ENCODE measurements at places on chromosomes 2 and 18. TPM values are rescaled to one million over a fixed set of nuclear protein-coding genes. Genes with fewer than 3 reads are reported as not detected.
A peak's percentile ranks its signal among the peaks of the same experiment; 100 is the strongest.

DNA sequence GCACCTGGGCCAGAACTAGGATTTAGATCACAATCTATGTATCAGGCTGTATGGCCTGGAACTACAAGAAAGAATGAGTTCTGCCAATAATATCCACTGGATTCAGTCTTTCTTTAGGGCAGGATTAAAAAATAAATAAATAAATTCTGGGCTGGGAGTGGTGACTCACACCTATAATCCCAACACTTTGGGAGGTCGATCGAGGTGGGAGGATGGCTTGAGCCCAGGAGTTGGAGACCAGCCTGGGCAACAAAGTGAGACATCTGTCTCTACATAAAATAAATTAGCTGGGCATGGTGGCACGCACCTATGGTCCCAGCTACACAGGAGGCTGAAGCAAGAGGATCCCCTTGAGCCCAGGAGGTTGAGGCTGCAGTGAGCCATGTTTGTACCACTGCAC, 8.1 kb downstream of the AMMECR1L start:
- H3K36me3 ChIP-seq = peaks cover 11% of the 10 kb centered on the region
- no peak for DNase-seq
- H3K27ac ChIP-seq = no peak overlapping the region

GRCh38 chr2:80548469-80548868, 243.9 kb upstream of the LRRTM1 start:
- no peaks in the 10 kb centered on the region for H3K36me3 ChIP-seq
- H3K27me3 ChIP-seq = no peaks in the 10 kb centered on the region
- no peaks in the 10 kb centered on the region for H3K4me1 ChIP-seq
- H3K4me3 ChIP-seq = no peak overlapping the region
- DNase-seq = no peak

- peaks cover 17% of the 10 kb centered on the region for H3K4me1 ChIP-seq
- no peaks in the 10 kb centered on the region for H3K36me3 ChIP-seq
- no peak for DNase-seq
- H3K27ac ChIP-seq = no peak overlapping the region
These were observed 543 bp upstream of the MARCHF4 start for GRCh38 chr2:216372761-216373291.

- no peak for DNase-seq
- no peak overlapping the region for H3K4me3 ChIP-seq
- no peaks in the 10 kb centered on the region for H3K36me3 ChIP-seq
- H3K4me1 ChIP-seq = no peaks in the 10 kb centered on the region
- no peaks in the 10 kb centered on the region for H3K27me3 ChIP-seq
These were observed 369.8 kb upstream of the SOX11 start for GRCh38 chr2:5322396-5322795.

DNA sequence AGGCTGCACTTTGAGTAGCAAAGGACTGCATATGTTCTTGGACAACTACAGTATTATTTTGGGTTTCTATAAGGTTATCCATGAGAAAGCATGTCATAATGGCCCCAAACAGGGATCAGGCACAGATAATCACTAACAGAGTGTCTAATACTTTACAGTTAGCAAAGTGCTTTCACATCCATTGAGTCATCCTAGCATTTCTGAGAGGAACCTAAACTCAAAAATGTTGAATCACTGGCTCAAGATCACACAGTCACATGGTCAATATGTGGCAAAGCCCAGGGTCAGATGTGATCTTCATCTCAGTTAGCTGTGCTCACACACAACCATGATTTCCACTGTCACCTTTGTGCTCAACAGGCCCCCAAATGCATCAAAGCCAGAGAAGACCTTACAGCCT, 156.1 kb upstream of the VRK2 start:
- no peaks in the 10 kb centered on the region for H3K27me3 ChIP-seq
- H3K27ac ChIP-seq = no peak overlapping the region
- H3K4me1 ChIP-seq = no peaks in the 10 kb centered on the region

DNA sequence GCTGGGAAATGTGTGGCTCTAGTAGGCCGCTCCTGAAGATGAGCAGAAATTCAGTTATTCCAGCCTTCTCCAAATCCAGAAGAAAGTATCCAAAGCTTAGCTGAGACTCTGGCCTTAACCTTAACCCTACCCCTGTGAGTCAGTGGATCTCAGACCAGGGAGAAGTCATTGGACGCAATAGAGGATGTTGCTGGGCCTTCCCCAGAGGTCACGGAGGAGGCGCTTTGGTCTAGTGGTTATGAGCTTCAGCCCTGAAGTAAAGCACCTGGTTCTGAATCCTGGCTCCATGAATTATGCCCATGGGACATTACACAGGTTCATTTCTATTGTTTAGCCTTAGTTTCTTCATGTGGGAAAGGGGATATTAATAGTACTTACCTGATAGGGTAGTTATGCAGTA, 24.0 kb downstream of the PKDCC start:
- no peaks in the 10 kb centered on the region for H3K36me3 ChIP-seq
- no peak overlapping the region for H3K4me3 ChIP-seq
- no peaks in the 10 kb centered on the region for H3K4me1 ChIP-seq
- H3K27ac ChIP-seq = no peak overlapping the region

DNA sequence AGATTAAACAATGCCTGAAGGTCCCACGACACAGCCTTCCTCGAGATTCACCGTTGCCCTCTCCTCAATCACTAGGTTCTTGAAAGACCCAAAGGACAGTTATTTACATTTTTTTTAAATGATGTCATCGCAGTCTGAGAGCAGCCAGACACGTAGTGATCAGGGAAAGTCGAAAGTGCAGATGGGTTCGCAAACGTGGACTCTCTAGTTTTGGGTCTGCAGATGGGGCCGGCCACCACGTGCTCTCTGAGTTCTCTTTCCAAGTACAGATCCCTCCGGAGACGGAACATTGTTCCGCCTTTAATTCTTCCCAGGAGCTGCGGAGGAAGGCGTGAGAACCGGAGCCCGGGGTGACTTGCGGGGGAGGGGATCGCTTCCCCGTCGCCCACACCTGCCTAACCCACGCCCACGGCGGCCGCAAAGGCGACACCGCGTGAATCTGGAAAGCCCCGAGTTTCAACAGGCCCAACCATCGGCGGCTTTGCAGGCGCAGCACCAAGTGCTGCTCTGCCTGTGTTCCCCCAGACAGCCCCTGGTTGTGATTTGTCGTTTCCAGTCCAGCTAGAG, 54.3 kb downstream of the PKDCC start:
- no peaks in the 10 kb centered on the region for H3K27me3 ChIP-seq
- H3K27ac ChIP-seq = peak overlapping the region; percentile 100
- no peaks in the 10 kb centered on the region for H3K36me3 ChIP-seq
- peaks cover 94% of the 10 kb centered on the region for H3K4me1 ChIP-seq
- H3K4me3 ChIP-seq = peak overlapping the region; percentile 53
- DNase-seq = peak; percentile 96

MC5R gene
- polyA plus RNA-seq = not detected

ATP9B gene
- 26.5 TPM for polyA plus RNA-seq
